NCI-H2171 treated with DMSO at 0.1 percent for 48 hours (cell line): ENCODE measurements at places on chromosomes 3 and 15.

- no peak for DNase-seq
These were observed 3.8 kb upstream of the PLXNA1 start for GRCh38 chr3:126979046-126979628.

DNA sequence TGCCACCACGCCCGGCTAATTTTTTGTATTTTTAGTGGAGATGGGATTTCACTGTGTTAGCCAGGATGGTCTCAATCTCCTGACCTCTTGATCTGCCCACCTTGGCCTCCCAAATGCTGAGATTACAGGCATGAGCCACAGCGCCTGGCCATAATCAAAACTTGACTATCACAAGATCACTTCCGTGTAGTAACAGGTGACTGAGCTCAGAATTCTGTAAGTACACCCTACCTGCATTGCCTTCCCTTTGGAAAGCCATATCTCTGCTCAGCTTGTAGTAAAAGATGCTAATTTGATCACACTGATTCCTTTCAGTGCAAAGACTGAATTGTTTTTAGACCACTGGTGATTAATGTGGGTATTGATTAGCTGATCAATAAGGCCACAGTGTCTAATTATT lies 167.1 kb downstream of the SHOX2 start:
- no peak for DNase-seq

GRCh38 chr3:173552526-173552925 lies 155.0 kb downstream of the NLGN1 start:
- DNase-seq: no peak

GRCh38 chr15:63200464-63201249 lies 11.3 kb downstream of the RAB8B start:
- peak; percentile 57 for DNase-seq

GRCh38 chr3:15521573-15521965 lies at the start of gene COLQ:
Gene COLQ (minus strand): TSS chr3:15521706. CDS start chr3:15521625, 81 bp downstream.
- DNase-seq: no peak

GRCh38 chr15:48358229-48359152 lies 27.3 kb downstream of the DUT start:
- DNase-seq: peak; percentile 71

- no peak for DNase-seq
These were observed 66.6 kb upstream of the TLE3 start for GRCh38 chr15:70164156-70164900.

DNA sequence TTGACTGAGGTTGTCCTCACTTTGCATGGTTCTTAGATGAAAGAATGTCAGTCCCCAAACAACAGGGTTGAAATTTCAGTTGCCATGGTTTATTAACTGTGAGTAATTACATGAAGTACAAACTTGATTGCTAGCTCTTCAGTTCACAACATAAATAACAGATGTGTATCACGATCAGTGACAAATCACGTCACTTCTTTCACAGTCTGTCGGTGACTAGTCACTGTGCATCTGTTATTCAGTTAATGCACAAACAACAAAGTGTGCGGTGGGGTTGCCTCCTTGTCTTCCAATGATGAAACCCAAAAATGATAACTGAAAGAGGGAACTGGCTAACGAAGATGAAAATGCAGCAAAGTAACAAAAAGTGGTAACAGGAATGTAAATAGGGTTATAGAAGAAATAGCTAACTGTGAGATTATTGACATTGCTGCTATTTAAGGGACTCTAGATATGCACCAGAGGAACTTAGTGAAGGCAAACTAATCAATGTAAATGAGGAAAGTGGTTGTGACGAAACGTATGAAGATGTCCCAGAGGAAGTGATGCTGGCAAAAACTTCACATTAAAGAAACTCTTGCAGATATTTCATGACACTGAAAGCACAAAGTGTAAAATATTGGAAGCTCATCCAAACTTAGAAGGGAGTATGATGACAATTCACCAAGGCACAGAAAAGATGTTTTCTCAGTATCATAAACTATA lies 159.3 kb downstream of the WDR76 start:
- no peak for DNase-seq

DNA sequence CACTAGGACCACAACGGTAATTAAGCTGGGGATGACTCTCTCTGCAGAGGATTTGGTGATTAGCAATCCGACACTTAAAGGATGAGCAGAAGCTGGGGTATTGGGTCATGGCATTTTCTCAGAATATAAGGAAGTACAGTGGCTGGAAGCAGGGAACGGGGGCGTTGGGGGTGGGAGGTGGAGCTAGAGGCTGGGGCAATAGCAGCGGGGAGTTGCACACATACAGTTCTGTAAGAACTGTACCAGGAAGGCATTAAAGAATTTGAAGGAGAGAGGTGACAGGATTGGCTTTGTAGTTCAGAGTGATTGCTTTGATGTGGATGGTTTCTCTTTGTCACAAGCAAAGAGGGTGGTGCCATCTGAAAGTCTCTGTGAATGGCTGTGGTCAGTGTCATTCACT lies 28.2 kb downstream of the PSMD6 start:
- DNase-seq: no peak

DNA sequence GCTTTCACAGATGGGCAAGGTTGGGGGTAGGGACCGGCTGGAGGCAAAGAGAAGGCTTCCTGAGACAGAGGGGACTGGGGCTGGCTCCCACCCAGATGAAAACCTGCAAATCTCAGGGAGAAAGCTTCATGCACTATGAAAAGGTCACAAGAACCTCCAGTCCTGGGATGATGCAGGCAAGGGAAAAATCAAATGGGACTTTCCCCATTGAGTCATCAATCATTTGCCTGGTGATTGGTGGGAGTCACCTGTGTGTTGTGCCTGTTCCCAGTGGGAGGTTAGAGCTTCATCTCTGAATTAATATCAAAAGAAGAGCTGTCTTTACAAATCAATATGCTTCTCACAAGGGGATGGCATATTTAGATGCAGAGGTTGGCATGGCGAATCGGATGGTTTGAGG lies 49.9 kb downstream of the CACNA1D start:
- DNase-seq: no peak

GRCh38 chr15:100078511-100079220 lies 263.1 kb downstream of the ADAMTS17 start:
- no peak for DNase-seq

DNA sequence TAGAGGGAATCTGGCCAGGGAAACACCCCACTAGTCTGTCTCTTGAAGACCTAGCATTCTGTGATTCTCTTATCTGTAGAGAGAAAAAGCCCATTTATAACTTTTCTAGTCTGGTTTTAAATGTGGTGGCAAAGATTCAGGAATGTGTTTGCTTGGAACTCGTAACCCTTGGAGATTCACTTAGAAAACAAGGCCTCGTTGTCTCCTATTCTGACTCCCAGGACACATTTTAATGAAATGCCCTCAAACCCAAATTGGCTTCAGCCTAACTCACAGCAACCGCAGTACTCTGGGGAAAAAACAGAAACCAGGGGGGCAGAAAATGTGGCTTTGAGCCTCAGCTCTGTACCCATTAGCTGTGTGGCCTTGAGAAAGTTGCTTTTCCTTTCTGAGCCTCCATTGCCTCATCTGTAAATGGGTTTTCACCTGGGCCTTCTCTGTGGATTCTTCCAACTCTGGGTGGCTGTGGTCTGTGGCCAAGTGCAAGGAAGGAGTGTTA lies 36.5 kb downstream of the RPLP1 start:
- DNase-seq: no peak

GRCh38 chr3:54736459-54736858 lies 191.4 kb downstream of the LRTM1 start:
- no peak for DNase-seq
